ENCODE measurements at places on chromosomes 5 and 9.

- DNase-seq: no peak
These were observed 85.5 kb downstream of the DTWD2 start for GRCh38 chr5:118902656-118903438.

- DNase-seq: no peak
These were observed 119.2 kb downstream of the CWC27 start for GRCh38 chr5:64887910-64888309.

DNA sequence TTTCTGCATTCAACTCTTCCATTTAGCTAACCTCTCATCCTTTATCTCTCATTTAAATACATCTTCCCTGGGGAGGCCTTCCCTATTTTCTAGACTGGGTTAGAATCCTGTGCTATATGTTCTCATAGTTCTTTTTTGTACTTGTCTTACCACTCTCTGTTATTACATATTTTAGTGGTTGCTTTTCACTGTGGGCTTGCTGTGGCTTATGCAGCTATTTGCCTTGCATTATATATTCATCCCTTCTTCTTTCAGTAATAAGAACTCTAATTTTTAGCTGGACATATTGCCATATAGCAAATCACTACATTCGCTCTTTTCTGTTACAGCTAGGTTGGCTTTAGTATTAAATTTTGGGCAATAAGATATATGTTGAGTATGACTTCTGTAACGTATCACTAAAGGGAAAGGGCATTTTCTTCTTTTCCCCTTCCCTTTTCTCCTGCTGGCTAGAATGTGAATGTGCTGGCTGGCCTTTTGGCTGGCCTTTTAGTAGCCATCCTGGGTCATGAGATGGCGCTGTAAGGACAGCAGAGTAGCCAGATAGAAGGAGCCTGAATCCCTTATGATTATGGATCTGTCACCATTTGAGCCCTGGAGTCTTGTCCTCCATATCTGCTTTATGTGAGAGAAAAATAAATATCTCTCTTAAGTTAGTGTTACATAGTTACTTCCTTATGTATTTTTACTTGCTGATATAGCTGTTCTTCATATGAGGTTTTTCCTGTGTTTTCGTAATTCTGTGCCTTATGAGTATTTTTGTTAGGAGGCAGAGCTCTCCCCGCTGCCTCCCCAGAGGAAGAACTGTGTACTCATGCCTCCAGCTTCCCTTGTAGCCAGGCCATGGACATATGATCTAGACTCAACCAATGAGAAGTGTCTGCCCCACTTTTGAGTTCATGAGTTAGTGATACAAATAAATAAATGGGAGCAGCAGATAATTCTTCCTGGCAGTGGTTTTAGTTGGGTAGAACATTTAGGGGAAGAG lies 65.8 kb downstream of the NDUFAF2 start:
- no peak for DNase-seq

DNA sequence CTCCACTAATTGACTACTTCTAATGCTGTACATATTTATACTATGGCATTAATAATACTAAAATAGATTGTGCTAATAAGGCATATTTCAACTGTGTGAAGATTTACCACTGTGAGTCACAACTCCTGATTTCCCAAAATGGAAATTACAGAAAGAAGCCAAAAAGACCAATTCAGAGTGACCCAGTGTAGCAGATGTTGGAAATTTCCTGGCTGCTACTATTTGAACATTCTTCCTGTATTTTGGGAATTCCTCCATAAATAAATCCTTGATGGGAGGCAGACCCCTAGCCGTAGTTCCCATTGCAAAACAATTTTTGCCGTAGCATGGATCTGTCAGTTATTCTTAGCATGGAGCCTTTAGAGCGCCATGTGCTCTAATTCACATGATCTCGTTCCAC lies 11.4 kb upstream of the PRUNE2 start:
- no peak for DNase-seq

DNA sequence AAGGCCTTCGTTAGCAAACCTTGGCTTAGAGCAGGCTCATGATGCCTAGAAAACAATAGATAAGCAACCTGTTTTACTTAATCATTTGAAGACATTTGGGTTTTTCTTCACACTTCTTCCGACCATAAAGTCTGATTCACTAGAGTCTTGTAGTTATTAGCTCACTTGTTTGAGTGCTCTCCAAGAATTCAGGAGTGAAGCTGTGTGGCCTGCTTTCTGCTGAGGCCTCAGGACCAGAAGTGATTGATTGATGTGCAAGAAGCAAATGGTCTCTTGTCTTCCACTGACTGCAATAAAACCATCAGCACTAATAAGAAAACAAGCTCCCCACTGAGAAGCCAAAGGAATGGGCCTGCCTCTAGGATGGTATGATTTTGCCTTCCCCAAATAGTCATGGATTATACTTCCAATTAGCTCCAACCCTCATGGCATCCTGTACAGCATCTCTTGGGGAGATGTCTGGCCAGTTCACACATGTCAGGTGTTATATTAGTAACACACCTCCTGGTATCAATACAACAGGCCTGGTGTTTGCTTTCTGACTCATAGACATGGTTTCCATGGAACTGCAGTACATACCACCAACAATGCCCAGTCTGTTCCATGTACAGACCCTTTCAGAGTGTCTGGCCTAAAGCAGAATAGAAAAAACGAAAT lies 317.6 kb downstream of the CWC27 start:
- DNase-seq: no peak

- no peak for DNase-seq
These were observed 15.4 kb upstream of the C5orf47 start for GRCh38 chr5:173973616-173973969.

GRCh38 chr9:101457003-101457402 lies 21.4 kb upstream of the ALDOB start:
- DNase-seq: no peak

GRCh38 chr5:168062239-168062638 lies 229.2 kb upstream of the WWC1 start:
- no peak for DNase-seq

GRCh38 chr5:141947316-141947715 lies 10.7 kb downstream of the PCDH12 start:
- DNase-seq: no peak

GRCh38 chr9:33130961-33131789 lies 36.0 kb downstream of the B4GALT1 start:
- no peak for DNase-seq

DNA sequence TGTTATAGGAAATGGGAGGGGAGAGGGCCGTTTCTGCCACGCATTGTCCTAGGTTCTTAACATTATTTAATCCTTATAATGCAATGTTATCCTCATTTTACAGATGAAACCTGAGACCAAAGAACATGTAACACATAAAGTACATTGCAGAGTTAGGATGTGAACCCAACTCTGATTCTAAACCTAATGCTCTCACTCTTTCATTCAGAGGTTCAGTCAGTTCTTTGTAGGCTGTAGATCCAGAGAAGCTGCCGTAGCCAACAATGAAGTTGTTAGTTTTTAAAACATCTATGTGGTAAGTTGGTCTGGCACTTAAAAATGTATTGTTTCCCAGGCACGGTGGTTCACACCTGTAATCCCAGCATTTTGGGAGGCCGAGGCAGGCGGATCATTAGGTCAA lies 10.5 kb upstream of the PSMD5 start:
- no peak for DNase-seq

- no peak for DNase-seq
These were observed 49.0 kb downstream of the FAM78A start for GRCh38 chr9:131227112-131227958.

DNA sequence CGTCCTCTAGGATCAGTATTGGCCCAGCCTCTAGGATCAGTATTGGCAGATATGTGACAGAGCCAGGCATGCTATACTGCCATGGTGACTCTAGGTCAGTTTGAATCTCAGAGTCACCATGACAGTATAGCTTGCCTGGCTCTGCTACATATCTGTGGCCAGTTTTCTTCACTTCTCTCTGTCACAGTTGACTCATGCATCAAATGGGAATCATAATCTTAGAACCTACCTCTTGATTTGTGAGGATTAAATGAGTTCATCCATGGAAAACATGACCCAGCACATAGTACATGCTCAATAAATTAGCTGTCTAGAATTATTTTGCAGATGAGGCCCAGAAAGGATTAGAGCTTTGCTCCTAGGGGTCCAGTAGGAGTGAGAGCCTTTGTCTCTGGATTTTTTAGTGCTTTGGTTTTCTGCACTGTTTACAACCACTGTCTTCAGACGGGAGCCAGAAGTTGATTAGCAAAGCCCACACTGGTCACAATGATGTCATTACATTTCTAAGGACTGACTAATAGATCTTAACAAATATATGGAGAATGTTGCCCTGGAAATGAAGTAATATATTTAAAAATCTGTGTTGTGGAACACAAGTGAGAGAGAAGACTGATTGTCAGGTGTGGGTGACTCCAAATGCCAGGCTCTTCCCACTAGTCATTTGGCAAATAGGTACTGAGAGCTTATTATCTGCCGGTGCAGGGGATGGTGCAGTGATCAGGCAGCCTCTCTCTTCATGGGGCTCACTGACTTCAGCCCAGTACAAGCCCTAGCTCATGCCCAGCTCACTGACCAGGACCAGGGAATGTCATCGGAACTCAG lies 76.0 kb downstream of the COL15A1 start:
- DNase-seq: peak; percentile 91

DNA sequence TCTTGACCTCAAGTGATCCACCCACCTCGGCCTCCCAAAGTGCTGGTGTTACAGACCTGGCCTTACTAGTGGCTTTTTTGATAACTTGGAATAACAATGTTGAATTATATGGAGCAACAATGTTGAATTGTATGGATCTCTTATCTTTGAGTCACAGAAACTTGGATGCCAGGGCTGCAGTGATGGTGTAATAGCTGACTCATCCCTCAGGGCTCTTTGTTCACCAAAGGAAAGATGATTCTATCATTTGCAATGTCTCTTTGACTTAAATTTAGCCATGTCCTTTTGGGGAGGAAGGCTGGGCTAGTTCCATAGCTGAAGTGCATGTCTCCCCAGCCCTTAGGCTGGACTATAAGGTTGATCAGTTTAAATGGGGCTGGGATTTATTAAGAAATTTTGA lies 172.3 kb downstream of the PDZD2 start:
- peak; percentile 26 for DNase-seq

DNA sequence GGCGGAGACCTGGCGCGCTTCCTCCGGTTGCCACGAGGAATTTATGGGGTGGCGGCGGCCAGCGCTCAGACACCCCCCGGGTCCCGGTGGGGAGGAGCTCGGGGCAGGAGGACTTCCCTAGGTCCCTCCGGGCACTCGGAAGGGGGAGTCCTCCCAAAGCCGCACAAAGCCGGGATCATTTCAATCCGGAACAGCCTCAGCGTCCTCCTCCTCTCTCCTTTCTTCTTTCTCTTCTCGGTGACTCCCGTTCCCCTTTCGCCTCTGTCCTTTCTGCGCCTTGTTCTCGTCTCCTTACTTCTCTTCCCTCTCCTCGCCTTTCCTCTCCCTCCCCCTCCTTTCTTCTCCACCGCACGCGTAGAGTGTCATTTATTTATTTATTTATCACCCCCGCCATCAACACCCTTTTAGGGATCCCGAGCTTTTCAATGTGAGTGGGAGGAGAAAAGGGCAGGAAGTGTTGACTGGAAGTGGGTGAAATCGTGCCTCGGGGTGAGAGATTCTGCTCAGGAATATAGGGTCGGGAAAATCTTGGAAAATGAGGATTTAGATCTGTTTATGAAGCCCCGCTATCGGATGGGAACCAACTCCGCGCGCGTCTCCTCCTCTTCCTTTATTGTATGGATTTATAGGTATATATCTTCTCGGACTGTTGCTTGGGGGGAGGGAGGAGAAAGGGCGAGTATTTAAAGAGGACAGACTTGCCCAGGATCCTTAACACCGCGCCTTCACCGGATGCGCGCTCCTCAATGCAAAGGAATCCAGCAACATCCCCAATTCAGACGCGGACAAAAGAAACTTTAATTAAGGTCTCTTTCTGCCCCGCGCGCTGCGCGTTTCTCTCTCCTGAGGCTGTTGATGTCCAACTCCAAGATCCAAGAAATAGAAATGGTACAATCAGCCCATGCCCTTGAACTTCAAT lies 2.0 kb upstream of the ZNF462 start:
- no peak for DNase-seq

DNA sequence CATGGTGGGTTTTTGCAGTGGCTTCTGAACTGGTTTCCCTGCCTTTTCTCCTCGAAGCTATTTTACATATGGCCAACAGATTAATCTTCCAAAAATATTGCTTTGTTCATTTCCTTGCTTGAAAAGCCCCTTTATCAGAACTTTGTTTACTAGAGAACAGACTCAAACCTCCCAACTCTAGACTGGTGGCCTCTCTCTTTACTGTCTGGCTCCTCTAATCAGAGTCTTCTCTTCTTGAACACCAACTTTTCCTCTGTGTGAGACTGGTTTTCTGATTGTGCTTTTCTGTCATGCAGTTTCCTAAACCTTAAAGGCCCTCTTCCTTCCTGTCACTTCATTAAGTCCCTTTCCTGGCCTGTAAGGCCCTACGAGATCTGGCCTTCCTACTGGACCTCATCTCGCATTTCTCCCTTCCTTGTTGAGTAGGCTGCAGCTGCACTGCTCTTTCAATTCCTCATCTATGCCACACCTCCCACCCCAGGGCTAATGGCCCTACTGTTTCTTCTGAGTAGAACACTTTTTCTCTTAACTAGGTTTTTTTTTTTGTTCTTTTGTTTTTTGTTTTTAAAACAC lies 5.7 kb downstream of the C9orf43 start:
- no peak for DNase-seq

- DNase-seq: no peak
These were observed 6.8 kb downstream of the FAM219A start for GRCh38 chr9:34451545-34451944.

- DNase-seq: no peak
These were observed 89.6 kb upstream of the DMRTA1 start for GRCh38 chr9:22356985-22357384.

GRCh38 chr5:43298443-43298842 lies 14.8 kb downstream of the HMGCS1 start:
- no peak for DNase-seq

DNA sequence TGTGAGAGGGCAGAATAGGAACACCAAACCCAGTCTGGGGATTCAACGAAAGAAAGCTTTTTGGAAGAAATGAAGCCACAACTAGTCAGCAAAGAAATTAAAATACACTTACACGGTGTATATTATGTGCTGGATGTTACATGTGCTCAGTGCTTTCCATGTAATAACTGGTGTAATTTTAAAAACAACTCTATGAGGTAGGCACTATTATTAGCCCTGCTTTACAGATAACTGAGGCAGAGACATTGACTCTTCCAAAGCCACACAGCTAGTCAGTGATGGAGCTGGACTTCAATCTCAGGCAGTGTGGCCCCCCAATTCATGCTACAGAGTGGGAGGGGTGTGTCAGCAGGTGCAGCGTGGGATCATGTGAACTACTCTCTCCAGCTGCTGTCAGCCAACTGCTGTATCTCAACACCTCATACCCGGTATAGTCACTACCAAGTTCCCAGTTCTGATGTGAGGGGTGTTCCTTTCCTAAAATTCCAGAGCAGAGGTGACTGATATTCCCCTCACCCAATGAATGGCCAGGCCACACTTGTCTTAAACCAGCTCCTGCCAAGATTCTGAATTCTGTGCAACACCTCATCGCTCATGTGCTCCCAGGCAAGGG lies 33.8 kb upstream of the TJP2 start:
- no peak for DNase-seq

- no peak for DNase-seq
These were observed 218.4 kb downstream of the FSTL4 start for GRCh38 chr5:133393776-133394476.

- no peak for DNase-seq
These were observed 118.1 kb downstream of the CCDC171 start for GRCh38 chr9:15670894-15671293.

All from NCI-H460 (cell line).